ENCODE measurements at places on chromosomes 3 and 15. TPM values are rescaled to one million over a fixed set of nuclear protein-coding genes. Genes with fewer than 3 reads are reported as not detected.

DNA sequence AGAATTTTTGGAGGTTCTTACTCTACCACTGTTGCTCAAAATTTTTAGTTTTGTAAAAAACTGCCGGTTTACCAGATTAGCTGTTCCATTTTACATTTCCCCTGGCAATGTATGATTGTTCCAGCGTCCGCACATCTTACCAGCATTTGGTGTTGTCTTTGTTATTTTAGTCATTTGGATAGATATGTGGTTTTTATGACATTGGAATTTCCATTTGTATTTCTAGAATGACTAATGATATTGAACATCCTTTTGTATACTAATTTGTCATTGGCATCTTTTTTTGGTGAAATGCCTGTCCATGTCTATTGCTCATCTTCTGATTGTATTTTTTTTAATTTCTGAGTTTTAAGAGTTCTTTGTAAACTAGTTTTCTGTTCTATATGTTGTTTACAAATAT, 28.5 kb downstream of the LRRC28 start:
- no peak for DNase-seq

- no peak for DNase-seq
These were observed 584.0 kb upstream of the ZNF385D start for GRCh38 chr3:22334996-22335395.

DNA sequence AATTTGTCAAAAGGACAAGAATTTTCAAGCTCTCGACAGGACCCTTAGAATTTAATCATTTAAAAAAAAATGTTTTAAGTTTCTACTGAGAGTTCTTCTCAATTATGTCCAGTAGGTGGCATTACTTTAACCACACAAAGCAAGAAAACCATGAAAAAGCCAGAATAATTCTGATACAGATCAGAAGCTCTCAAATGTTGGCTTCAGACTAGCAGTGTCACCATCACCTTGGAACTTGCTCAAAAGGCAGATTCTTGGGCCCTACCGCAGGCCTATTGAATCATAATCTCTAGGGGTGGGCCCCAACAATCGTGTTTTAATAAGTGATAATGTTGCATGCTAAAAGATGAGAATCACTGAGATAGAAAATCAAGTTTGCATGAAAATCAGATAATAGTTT, 99.5 kb upstream of the KCNMB2 start:
- DNase-seq = peak; percentile 56

DNA sequence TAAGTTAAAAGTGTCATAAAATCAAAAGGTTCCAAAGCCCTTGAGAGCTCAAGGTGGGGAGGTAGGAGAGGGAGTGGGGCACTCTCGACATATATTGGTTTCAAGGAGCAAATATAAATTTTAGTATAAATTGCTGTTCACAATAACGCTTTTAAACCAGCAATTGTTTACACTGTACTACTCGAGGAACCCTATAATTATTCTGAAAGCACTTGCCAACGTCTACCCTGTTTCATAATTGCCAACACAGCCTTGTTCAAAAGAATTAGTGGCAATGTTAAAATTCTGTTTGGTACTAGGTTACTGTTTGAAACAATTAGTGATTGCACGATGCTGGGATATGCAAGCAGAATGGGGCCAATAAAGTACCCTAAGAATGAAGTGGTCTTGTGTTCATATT, 76.3 kb upstream of the ICE2 start:
- DNase-seq = no peak

DNA sequence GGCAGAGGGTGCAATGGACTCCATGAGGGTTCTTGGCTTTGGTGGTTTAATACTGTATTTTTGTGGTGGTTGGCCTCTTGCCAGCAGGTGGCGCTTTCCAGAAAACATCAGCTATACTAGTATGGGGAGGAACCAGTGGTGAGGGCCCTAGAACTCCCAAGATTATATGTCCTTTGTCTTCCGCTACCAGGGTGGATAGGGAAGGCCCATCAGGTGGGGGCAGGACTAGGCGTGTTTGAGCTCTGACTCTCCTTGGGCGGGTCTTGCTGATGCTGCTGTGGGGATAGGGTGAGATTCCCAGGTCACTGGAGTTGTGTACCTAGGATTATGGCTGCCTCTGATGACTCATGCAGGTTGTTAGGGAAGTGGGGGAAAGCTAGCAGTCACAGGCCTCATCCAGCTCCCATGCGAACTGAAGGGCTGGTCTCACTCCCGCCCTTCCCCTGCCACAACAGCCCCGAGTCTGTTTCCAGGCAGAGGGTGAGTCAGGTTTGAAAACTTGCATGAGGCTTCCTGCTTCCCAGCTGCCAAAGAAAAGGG, 357.7 kb downstream of the OTOL1 start:
- DNase-seq = peak; percentile 71

DNA sequence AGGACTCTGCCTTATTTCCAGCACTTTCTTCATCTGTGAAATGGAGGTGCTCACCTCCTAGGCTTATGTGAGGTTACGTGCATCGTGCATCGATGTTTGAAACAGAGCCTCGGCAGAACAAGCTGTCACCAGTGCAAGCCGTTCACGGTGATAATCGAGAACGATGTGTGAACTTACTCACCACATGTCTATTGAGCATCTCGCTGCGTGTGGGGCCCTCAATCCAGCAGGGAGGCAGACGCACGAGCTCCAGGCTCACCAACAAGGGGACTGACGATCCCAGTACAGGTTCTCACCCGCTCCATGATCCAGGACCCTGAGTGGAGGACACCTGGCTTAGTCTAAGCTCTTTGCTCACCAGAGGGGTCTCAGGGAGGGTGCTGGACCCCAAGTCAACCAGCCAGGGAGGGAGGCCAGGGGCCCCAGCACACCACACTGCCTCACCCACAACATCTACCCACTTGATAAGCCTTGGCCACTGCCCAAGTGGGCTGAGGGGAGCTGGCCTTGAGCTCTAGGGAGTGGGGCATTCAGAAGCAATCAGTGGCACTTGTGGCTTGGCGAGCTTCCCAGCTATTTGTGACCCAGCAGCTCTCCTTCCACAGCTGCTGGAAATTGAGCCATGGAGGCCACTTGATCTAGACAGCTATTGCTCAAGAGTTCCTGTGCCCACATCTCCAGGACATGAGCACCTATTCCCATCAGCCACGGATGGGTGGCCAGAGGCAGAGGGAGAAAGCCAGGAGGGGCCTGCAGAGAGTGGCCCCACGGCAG, 34.4 kb upstream of the SLC6A1 start:
- no peak for DNase-seq

The CIDEC gene
- not detected for total RNA-seq
